Skin of body (tissue), 3 donors: ENCODE measurements at places on chromosomes 5 and 9.

GRCh38 chr9:78132701-78133058 is 101.1 kb upstream of the GNAQ start:
- no peak for DNase-seq

- no peak for DNase-seq
Measured at GRCh38 chr9:109507421-109507838, 9.3 kb upstream of the PTPN3 start.

GRCh38 chr5:1963941-1964451 is 81.3 kb upstream of the IRX4 start:
- DNase-seq: no peak

- DNase-seq: no peak
Measured at GRCh38 chr9:35548571-35548970, 56.5 kb upstream of the TESK1 start.

DNA sequence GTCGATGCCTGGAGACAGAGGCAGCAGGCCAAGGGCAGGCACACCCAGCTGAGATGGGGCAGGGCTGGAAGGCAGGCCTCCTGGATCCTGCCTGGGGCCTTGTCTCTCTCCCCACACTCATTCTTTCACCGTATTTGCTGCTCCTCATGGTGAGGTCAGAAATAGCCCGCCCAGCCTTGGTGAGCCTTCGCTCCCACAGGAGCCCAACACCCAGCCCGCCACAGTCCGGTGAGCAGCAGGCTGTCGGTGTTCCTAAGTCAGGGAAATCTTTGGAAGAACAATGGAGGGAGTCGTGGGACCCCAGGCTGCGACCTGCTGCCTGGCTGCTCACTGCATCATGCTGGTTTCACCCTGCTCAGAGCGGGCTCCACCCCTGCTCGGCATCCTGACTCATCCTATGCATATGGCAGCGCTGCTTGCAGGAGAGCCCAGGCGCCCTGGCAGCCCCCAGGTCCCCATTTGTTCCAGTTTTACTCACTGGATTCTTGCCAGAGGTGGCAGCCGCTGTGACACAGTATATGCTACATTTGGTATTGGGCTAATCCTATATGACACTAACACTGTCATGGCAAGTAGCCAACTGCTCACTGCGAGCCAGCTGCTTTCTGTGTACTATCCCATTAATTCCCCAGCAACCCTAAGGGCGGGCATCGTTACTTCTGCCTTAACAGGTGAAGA is 53.2 kb upstream of the NCS1 start:
- peak; percentile 24 for DNase-seq

- no peak for DNase-seq
Measured at GRCh38 chr5:138573949-138574670, 1.1 kb downstream of the HSPA9 start.

DNA sequence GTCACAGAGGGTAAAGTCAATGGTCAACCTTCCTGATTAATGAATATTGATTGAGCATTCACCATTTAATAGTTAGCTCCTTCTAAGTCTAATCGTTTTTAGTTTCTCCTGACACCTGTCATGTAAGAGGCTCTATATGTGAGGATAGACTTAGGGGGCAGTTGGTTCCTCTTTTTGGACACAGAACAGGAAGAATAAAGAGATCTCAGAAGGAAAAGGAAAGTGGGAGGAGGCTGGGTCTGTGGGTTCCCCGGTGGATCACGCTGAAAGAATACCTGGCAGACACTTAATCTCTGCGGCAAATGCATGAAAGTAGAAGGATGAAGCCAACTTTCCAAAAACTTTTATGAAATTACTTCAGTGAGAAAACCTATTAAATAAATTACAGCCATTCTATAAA is 98.4 kb downstream of the PDE4D start:
- DNase-seq: no peak

DNA sequence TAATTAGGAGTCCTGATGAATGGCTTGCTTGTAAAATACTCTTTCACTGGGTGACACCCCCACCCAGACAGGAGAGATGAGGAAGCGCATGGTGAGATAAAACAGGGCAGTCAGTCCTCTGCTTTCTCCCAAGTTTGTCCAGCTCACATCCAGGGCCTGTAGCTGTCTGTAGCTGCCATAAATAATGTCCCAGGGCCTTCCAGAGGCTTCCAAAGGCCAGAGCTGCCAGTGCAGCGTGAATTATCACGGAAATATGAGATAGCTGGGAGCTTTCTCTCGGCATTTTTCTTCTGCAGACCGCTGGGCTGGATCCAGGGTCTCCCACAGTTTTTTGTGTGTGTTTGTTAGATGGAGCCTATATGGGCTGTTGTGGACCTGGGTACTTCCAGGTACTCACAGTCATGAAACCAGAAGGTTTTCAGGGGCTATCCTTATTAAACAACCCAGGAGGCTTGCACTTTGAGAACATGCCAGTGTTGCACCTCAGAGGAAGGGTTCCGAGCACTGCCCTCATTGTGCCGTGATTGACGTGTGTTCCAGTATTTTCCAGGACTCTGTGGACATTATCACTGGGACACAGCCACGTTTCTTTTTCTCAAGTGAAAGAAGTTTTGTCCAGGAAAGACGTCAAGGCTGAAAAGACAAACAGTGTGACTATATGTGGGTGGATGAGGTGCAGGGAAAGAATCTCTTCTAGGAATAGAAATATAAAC is 117.5 kb downstream of the FGF1 start:
- no peak for DNase-seq

DNA sequence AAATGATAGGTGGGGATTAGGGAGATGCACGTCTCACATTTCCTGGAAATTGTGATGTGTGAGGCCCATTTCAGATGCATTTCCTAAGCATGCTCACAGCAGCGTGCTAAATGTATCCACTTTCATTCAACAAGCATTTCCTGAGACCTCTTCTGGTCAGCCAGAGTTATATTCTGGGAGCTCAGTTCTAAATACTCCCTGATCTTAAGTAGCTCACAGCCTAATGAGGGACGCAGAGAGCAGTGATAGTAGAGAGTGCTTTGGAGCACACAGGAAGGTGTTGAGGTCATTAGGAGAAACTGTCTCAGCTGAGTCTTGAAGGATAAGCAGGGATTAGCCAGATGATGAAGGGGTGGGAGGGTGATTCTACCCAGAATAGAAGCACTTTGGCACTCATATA is 46.2 kb upstream of the FSD1L start:
- DNase-seq: no peak

GRCh38 chr9:92279302-92279701 is 14.2 kb downstream of the IARS1 start:
- no peak for DNase-seq

GRCh38 chr9:133194597-133194996 is 14.5 kb downstream of the OBP2B start:
- DNase-seq: no peak

DNA sequence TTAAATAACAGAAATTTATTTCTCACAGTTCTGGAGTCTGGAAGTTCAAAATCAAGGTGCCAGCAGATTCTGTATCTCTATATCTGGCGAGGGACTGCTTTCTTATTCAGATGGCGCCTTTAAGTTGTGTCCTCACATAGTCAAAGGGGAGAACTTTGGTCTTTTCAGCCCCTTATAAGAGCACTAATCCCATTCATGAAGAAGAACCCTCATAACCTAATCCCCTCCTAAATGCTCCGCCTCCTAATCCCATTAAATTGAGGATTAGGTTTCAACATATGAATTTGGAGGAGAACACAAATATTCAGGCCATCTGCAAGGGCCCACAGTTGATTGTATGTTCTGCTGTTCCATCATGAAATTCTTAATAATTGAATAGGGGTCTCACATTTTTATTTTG is 10.8 kb upstream of the CCDC152 start:
- no peak for DNase-seq

GRCh38 chr9:21854119-21854518 is 51.7 kb downstream of the MTAP start:
- DNase-seq: no peak

DNA sequence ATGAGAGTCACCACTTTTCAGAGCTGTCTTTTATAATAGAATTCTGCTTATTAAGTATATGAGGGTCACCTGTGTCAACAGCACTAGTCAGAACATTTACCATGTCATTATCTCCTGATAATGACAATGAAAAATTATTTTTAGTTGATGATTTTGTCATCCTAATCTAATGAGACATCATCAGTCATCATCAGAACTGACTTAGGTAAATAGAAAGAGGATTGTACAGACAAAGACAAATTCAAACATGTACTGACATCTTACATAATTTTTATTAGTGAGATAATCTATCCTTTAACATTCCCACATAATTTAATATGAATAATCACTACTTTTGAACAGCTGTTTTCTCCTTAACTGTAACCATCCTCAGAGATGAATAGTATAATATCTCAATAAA is 22.6 kb downstream of the CDH9 start:
- DNase-seq: no peak

DNA sequence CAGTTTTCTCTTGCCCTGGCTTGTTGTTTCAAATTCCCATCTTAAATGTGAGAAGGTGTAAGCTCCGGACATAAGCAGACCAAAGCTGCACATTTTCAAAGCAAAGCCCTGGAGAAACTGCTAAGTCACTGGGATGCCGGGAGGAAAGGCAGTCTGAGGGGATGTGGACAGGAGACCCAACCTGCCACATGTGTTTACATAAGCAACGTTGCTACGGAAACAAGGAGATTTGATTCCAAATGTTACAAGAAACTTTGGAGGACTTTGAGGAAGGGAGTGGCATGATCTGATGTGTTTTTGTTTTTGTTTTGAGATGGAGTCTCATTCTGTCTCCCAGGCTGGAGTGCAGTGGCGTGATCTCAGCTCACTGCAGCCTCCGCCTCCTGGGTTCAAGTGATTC is 25.7 kb upstream of the INSYN2B start:
- DNase-seq: no peak

- DNase-seq: no peak
Measured at GRCh38 chr9:84615544-84615943, 54.0 kb upstream of the NTRK2 start.

GRCh38 chr5:179131321-179131835 is 71.2 kb downstream of the ZNF354C start:
- no peak for DNase-seq

DNA sequence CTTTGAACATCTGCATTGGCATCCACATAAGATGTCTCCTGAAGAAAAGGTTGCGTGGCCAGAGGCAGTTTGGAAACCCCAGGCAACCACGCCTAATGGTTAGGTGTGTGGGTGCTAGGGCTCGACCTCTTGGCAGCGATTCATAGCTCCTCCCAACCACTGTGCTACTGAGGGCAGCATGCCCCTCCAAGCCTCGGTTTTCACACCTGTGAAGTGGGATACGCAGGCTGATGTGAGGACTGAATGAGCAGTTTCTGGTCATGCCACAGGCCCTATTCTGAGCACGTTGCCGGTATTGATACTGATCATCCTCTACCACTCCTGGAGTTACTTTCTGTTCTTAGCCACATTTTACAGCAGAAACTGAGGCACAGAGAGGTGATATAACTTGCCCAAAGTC is 19.1 kb downstream of the NDST1 start:
- DNase-seq: no peak
